ENCODE measurements at places on chromosomes 13 and 19.

DNA sequence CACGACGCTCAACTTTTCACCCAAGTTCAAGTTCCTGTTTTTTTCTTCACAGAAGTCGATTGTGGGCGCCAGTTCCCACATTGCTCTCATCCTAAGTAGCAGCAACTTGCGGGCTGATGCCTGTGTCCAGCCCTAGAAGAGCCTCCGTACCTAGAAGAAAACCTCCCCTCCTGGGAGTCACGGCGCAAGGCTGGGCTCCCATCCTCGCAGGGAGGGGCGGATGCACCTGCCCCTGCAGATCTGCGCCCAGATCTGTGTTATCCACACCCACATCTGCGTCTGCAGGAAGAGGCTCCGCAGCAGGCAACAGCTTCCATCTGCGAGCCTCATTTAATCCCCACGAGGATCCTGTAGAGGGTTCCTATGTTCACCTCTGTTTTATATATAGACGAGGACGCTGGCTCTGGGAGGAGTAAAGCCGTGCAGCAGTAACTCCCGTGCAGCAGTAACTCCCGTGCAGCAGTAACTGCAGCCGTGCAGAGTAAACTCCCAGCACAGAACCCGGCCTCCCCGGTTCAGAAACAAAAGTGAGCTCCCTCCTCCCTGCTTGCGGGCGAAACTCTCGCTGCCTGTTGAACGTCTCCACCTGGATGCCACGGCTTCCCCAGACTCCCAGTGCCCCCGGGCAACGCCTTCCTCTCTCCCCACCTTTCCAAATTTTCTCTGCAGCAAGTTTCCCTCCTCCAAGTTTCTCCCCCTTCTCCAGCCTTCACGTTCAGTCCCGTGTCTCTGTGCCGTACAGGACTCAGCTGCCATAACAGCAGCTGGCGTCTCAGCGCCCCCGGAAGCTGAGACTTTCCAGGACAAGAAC lies 23.5 kb upstream of the LAIR1 start:
- peak; percentile 43 for DNase-seq

GRCh38 chr13:42333613-42334328 lies 61.8 kb downstream of the AKAP11 start:
- DNase-seq = no peak

- DNase-seq = no peak
These were observed 35.6 kb downstream of the CCDC169 start for GRCh38 chr13:36261976-36262375.

- DNase-seq = no peak
These were observed 8.2 kb upstream of the OR1M1 start for GRCh38 chr19:9078651-9079050.

DNA sequence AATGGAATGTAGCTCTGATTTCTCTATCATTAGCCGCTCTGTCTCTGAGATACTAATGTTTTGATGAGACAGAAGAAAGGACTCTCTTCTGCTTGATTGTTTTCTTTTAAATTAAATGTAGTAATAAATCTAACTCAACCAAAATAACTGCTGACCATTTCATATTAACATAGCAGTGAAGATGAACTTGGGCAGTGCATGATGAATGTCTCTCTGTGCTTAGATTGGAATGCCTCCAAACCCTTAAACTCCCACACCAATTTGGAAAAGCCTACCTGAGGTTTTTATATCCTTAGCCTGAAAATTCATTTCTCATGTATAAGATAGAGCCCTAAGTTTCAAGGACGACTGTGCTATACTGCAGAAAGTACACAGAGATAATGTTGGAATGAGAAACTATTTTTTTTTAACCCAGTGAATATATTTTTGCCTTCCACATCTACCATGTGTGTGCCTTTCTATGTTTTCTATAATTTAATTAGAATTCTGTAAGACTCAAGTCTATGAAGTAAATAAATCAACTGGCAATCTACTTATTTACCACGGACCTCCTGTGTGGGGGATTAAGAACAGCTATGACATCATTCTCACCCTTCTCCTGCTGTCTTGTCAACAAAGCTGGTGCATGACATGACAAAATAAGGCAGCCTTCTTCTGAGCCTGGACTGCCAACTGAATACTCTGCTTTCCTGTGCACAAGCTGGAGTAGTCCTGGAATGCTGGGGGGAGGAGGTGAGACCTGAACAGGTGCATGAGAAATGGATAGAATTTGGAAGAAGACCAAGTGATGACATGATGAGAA lies 155.5 kb downstream of the FGF9 start:
- DNase-seq = no peak

DNA sequence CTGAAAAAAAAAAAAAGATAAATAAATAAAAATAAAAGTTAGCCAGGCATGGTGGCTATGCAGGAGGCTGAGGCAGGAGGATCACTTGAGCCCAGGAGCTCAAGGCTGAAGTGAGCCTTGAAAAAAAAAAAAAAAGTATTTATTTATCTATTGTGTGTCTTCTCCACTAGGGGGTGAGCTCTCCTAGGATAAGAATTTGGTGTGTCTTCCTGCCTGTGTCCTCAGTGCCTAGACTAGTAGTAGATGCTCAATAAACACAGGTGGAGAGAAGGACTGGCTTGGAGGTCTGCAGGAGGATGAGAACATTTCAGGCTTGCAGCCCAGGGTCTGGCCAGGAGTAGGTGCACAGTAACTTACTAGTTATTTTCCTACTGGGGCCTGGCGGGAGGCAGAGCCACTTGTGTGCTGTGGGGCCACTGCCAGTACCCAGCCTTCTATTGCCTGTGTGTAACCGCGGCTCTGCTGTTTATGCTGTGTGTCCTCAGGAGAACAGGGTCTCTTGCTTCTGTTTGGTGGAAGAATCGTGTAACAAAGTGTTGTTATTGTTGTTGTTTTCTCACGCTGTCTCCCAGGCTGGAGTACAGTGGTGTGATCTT lies 5.4 kb downstream of the LMTK3 start:
- no peak for DNase-seq

- DNase-seq = no peak
These were observed 64.4 kb downstream of the WASF3 start for GRCh38 chr13:26621731-26622401.

GRCh38 chr13:98349731-98350305 lies 172.7 kb upstream of the RNF113B start:
- no peak for DNase-seq

GRCh38 chr19:50794876-50795663 lies 4.9 kb downstream of the ACP4 start:
- peak; percentile 70 for DNase-seq
